ENCODE measurements at places on chromosomes 7 and 10.
A peak's percentile ranks its signal among the peaks of the same experiment; 100 is the strongest.

GRCh38 chr10:5373307-5373706 lies 8.5 kb downstream of the UCN3 start:
- no peak for DNase-seq

DNA sequence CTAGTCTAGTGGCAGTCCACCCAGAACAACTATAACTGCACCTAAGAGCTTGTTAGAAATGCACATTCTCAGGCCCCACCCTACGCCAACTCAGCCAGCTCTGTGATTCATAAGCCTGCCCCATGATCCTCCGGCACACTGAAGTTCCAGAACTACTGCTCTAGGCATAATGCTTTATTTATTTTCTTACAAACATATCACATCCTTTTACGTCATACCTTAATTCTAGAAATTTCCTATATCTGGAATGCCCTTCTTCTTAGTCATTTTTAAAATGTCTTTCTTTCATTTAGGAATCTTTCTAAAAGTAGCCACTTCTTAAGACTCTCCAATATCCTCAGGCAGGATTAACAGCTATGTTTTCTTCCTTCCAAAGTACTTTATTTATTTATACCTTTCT lies 480.1 kb downstream of the INHBA start:
- DNase-seq = no peak

DNA sequence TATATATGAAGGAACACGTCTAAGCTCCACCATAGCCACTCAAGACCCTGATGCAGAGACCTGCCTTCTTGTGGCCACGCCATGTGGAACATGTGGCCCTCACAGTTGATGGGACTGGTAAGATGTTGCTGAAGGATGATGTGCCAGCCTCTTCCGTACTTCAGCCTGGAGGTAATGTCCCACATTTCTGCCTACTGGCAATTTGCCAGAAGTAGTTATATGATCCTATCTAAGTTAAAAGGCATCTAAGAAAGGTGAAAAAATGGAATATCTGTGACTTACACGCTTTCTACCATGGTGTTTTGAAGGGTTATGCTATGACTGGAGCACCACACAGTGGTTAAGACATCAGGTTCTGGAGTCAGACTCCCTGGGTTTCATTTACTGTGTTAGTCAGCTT lies 948.7 kb upstream of the GHITM start:
- DNase-seq = no peak

DNA sequence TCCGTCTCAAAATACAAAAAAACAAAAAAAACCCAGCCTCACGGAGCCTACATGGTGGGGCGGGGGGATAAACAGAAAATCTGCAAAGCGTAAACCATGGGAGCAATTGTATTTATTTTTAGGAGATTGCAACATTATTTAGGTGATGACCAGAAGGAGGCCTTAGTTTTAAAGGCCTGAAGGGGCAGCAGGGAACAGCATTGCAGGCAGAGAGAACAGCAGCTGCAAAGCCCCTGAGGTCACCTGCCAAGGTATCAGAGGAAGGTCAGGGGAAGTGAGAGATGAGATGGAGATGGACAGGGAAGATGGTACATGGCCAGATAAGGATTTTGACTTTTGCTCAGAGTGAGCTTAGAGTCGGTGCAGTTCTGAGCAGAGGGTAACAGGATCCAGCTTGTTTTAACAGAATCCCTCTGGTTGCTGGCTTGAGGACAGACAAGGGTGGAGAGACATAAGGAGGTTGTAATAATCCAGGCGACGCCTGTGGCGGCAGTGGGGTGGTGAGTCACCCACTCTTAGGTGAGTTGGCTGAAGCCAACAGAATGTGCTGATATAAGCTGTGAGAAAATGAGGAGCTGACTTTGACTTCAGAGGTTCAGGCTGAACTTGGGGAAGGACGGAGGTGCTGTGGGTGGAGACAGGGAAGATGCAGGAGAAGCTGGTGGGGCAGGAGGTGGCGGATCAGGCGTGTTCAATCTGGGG lies 82.3 kb upstream of the GTF2I start:
- peak; percentile 8 for DNase-seq

DNA sequence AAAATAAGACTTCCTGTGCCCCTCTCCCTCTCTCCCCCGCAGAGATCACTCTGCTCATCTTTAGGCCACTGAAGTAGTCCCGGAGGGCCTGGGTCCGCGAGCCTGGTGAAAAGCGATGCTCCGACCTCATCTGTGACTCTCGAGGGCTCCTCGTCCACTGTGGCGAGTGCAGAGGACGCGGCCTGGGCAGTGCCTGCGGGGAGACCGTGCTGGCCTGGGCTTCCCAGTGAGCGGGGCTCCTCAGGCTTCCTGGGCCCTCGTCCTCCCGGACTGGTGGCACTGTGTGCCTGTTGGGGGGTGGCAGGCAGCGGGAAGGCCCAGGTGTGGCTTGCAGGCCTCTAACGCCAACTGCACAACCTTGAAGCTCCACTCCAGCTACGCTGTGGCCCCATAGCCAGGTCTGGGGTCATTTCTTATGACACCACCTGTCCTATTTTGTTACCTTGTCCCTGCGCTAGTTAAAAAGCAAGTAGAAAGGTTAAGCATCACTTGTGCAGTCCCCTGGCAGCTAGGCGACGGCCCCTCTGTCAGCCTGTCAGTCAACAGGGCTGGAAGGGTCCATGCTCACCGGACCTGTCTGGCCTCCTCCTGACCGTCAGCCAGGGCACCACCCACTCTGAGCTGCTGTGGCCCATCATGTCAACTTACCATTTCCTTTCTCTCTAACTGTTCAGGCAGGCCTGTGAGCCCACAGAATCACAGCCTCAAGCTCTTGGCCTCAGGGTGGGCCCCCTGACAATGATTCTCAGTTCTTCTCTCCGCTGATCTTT lies 20.5 kb downstream of the MNX1 start:
- DNase-seq = no peak

GRCh38 chr10:23512355-23513058 lies 73.6 kb downstream of the OTUD1 start:
- no peak for DNase-seq

DNA sequence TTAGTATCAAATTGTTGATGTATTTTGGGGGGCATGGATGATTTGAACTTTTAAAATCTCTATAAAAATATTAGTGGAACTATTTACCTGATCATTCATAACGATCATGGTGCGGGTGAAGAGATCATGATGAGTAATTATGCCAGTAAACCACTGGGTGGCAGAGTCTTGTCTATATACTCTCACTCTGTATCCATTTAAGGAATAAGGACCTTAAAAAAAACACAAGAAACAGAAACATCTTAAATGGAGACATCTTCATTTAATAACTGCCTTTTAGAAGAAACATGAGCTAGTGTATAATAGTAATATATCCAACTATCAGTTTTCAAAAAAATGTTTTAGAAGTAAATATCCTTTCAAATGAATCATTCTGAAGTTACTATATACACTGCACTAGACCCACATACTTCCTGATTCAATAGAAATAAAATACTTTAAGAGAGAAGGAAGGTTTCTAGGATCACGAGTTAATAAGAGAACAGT lies 84.0 kb downstream of the NRBF2 start:
- no peak for DNase-seq

- DNase-seq = peak; percentile 61
Measured at GRCh38 chr7:55254596-55255495, 110.3 kb upstream of the LANCL2 start.

GRCh38 chr7:113144817-113145216 lies 26.5 kb upstream of the SMIM30 start:
- DNase-seq = no peak

- no peak for DNase-seq
Measured at GRCh38 chr10:73167458-73167782, 388 bp downstream of the ECD start.

GRCh38 chr7:123455965-123456470 lies 78.4 kb downstream of the IQUB start:
- DNase-seq = no peak

GRCh38 chr7:71527213-71527612 lies 395.3 kb downstream of the GALNT17 start:
- no peak for DNase-seq

- no peak for DNase-seq
Measured at GRCh38 chr7:35389636-35390035, 135.7 kb upstream of the TBX20 start.
